Choroid plexus epithelial cell (primary cell): ENCODE measurements at places on chromosomes 12 and 14.

DNA sequence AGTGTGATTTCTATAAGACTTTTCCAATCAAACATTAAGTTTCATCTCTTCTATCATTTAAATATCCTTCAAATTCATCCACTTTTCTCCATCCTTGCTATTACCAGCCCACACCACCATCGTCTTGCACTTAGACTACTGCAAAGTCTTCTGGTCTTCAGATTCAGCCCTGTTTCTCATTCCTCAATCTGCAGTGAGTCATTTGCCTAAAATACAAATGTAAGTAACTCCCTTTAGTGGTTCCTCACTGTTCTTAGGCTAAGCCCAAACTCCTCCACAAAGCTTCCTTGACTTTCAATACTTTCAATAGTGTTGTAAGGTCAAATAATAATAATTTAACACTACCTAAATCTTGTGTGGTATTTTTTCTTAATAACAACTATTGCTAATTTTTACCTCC, 83.3 kb downstream of the PLEKHG7 start:
- DNase-seq: peak; percentile 46

DNA sequence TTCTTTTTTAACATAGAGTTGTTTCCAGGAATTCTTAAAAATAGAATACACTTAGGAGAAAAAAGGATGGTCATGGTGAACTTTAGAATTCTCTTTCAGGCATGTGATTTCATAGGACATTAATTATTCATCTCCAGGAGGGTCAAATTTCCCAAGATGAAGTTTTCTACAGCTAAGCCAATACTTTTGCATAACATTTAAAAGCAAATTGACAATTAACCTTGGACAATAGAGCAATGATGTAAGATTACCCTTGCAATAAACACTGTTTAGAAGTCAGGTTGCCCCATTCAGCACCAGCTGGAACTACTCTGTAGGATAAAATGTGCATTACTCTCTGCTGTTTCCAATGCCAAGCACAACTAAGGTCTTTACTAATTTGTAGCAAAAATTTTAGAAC, 49.5 kb downstream of the SIX1 start:
- DNase-seq: no peak

GRCh38 chr12:75822416-75822815, 209.2 kb downstream of the PHLDA1 start:
- DNase-seq: no peak

DNA sequence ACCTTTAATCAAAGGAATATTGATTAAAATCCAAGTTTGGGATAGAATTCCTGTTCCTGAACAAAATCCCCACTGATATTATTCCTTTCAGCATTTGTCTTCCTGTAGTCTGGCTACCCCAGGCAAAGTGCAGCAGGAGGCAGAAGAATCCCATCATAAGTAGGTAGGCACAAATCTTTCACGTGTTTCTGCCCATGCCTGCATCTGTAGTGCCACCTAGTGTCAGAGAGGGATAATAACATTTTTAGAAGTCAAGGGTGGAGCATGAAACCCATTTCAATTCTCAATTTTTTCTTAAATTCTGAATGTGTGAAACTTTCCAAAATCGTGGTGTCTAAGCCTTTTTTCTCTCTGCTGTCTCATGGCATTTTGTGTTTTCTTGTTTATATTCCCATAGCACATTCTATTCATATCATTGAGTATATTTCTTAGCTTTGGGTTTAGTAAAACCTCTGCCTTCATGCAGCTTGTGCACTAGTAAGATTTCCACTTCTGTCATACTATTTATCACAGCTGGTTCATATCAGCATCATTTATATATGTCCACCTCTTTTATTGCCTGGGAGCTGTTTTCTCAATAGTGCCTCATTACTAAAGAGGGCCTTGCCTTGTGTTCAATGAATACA, 47.8 kb upstream of the RERG start:
- DNase-seq: peak; percentile 90

GRCh38 chr12:64884728-64885127, 60.3 kb downstream of the TBC1D30 start:
- DNase-seq: no peak

- no peak for DNase-seq
Observed at GRCh38 chr14:53890611-53891101, 66.0 kb downstream of the BMP4 start.

DNA sequence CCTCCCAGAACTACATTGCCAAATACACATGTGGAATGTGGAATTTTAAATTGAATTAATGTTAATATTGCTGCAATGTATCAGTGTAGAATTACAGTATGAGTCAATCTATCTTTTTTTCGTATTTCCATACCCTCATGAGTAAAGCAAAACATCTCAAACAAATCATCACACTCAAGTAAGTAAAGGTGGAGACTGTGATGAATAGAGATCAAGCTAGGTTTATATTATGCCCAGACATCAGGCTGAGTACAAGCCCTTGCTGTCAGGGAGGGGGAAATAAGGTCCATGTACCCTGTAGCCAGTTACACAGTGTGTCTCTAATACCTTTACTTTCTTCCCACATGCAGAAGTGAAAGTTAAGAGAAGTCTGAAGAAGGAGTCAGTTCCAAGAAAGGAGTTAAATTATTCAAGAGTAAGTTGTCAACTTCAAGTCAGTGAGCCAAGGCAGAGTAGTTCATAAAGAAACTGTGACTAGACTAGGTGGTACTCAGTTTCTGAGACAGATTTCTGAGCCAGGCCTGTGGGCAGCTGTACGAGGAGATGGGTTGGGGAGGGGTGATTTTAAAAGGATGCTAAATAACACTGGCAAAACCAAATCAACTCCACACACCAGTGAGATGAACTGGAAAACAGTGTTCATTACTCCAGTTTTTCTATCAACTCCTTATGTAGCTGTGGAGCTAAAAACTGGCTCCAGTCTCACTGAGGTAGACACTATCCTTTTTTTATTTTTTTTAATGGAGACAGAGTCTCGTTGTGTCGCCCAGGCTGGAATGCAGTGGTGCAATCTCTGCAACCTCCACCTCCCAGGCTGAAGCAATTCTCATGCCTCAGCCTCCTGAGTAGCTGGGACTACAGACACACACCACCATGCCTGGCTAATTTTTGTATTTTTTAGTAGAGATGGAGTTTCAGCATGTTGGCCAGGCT, 23.8 kb upstream of the STK38L start:
- peak; percentile 50 for DNase-seq

DNA sequence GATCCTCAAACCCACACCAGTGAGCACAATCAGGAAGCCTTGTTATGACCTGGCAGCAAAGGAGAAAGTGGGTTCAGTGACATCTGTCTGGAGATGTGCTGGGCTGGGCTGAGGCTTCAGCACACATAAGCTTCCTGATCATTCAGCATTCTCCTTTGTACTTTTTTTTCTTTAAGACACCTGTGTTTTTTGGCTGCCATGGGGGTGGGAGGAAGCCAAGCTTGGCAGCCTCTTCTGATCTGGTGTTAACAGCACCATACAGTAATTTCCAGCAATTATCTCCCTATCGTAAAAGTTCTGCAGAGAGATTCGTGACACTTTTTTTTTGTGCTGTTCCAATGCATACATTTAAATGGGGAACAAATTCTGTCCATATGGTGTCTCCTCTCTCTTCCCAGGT, 38.9 kb upstream of the RASSF3 start:
- no peak for DNase-seq

DNA sequence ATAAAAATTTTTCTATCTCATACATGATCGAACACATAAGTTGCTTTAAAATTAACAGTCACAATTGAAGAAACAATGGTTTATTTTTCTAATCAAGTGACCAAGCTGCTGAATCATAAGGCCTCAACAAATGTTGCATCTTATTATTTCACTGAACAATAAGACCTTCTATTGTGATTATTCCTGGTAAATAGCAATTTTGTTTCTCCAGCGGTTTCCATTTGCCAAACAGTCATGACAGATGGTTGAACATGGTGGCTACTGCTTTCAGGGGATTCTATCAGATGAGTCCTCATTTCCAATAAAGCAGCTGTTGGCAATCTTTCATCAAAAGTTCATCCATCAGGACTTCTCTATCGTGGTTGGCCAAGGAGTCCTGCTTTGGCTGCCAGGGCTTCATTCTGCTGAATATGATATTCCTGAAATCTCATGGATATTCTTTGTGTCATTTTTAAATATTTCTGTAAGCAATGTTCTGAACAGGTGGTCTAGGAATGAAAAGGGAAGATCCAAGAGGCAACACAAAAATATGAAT, 13.0 kb downstream of the TOMM20L start:
- no peak for DNase-seq

DNA sequence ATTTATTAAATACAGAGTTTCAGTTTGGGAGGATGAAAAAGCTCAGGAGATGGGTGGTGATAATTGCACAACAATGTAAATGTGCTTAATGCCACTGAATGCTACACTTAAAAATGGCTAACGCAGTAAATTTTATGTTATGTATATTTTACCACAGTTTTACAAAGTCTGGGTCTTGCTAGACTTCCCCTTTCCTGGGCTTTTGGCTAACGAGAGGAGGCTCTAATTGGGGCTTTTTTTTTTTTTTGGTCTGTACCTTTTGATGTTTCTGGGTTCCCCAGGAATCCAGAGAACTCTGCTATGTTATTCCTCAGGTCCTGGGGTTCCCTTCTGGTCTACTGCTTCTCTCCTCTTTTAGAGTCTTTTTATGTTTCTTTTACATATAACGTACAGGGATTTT, 355.5 kb downstream of the CACNA1C start:
- no peak for DNase-seq

DNA sequence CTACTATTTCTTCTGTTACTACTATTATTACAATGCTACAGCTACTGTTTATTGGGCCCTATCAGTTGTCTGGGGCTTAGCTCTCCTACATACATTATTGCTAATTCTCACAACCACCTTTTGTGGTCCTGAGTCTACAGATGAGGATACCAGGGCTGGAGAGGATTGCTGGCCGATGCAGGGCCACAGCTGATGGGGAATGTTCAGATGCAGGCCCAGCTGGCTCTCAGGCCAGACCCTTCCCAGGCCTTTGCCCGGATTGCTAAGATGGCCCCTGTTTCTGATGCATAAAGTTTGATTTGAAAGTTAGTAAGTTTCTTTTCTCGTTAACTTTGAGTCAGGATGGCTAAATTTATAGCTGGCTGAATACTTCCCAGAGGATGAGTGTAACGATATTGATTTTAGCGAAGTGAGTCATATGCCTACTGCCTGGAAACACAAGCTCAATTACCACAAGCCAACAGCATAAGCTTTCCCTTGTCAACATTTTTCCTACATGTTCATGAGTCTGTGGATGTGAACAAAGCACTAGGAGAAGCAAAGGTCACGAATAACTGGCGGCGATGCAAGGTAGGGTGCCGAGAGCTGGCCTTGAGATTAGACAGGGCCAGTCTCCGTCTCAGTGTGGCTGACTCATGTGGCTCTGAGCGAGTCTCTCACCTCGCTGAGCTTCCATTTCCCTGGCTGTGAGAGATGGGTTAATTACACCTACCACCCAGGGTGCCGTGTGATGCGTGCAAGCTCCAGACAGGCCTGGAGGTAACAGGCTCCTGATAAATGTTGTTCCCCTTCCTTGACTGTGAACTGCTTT, 111.0 kb downstream of the BEGAIN start:
- peak; percentile 93 for DNase-seq

DNA sequence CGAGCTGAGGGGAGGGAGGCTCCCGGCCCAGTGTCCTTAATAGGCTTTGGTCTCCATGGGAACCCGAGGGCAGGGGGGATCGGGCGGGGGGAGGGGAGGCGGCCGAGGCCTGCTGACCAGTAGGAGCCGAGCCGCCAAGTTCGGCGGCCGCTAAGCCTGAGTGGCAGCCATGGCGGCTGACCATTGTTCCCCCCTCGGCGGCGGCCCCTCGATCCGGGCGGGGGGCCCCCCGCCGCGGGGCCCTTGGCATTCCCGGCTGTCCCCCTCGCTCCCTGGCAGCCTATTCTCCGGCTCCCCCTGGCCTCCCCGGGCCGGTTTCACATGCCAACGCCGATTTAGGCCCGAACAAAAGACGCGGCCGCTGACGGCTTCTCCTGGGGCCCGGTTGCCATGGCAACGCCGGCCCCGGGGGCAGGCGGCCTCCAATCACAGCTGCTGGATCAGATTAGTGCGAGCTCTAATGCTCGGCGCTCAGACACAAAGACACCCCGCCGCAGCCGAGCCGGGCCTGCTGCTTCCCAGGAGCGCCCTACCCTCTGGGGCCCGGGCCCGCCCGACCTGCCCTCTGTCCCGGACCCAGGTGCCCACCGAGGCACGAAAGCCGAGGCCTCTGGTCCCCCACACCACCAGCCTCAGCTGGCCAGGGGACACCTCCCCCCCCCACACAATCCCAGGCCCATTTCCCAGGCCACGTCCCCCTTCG, 7.3 kb downstream of the MSI1 start:
- peak; percentile 81 for DNase-seq

DNA sequence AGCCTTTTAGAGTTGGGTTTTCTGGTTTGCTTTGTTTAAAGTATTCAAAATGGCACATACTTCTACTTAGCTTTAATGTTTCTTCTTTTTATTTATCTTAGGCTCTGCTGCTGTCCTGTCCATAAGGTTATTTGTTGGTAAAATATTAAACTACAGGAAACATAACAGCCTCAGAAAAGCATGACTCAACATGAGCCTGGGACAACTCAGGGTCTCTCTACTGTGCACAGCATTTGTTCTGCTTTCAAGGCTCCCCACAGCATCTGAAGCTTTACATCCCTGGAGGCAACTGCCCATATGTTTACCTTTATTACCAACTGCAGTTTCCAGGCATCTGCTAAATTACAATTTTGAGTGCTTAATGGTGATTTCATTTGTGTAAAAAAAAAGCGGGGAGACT, 954.2 kb upstream of the FBXO33 start:
- DNase-seq: no peak

GRCh38 chr14:54003064-54003463, 46.4 kb upstream of the BMP4 start:
- DNase-seq: no peak

DNA sequence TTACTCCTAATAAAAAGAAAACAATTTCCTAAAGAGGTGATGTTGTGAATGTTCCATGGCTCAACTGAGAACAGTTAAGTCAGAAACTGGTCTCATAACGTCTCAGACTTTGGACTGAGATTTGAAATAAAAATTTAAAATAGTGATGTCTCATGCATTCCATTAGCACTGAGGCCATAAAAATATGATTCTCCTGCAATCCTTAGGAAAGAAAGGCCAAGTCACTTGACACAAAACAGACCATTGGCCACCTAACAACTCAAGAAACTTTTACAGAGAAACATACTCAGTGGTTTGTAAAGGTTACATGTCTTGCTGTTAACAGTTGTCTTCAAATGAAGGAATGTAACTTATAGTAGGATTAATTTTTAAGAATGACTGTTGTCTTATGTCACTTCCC, 58.1 kb downstream of the STAB2 start:
- peak; percentile 40 for DNase-seq
